ENCODE measurements at places on chromosomes 3 and 15.

DNA sequence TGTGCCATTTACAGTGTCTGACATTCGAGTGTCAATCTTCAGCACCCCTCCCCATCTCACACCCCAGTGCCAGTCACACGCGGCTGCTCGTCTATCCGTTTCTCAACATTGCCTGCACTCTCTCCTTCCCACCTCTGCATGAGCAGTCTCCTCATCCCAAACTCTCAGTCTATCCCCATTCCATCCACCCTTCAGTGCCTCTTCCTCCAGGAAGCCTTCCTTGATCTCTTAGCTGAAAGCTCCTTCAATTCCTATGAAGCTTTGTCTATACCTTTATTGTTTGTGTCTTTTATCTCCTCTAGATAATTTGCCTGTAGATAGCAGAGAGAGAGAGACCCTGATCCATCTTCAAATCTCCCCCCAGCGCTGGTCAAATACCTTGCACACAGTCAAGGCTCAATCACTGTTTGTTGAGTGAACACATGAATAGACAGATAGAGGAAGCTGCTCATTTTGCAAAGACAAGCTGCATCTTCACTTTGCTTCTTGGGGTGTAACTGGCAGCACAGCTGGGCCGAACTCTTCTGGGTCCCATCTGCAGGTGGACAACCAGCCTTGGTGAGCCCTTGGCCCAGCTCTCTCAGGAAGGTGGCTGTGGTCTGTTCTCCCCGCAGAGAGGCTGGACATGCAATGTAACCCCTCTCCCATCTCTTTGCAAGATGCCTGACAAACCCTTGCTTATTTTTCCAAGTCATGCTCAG lies 52.8 kb downstream of the ITGA11 start:
- DNase-seq, result no peak

- no peak for DNase-seq
Observed at GRCh38 chr3:94256888-94257813, 194.3 kb downstream of the NSUN3 start.

- no peak for DNase-seq
Observed at GRCh38 chr15:91942720-91943394, 89.3 kb downstream of the SLCO3A1 start.

DNA sequence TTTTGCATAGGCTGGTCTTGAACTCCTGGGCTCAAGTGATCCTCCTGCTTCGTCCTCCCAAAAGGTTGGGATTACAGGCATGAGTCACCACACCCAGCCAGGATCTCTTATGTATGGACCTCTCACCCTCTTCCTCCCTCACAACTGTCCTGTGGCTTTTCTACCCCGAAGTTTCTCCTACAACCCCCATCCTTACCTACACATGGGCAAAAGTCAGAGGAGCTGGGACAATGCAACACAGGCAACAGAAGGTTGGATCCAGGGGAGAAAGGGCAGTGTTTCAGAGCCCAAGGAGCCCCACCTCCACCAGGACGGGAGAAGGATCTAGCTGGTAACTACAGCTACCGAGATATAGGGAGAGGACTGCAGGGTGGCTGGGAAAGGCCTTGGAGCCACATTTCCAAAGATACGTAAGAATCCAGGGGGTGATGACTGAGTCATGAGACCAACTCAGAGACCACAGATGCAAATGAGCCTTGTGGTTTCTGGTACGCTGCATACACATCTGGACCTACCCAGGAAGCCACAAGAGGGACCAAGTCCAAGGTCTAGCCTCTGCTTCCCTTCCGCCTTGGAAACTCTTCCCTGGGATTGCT lies 13.6 kb downstream of the IGDCC4 start:
- DNase-seq, result no peak

- DNase-seq, result no peak
Observed at GRCh38 chr3:4852780-4853748, 126.2 kb upstream of the BHLHE40 start.

GRCh38 chr3:94887065-94887464 lies 824.2 kb downstream of the NSUN3 start:
- no peak for DNase-seq

- no peak for DNase-seq
Observed at GRCh38 chr3:39779511-39780230, 29.7 kb upstream of the MYRIP start.

DNA sequence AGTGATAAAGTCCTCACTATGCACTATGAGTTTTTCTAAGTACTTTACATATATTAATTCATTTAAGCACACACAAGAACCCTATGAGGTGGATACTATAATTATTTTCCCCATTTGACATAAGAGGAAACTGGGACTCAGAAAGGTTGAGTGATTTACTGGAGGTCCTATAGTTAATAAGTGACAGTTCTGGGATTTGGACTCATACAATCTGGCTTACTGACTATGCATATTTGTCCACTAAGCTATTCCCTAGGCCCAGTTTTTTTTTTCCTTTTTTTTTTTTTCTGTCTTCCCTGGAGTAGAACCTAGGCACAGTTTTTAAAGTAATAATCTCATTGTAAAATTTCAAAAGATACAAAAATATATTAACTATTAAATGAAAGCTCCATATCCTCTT lies 6.3 kb upstream of the RTP2 start:
- DNase-seq, result no peak

DNA sequence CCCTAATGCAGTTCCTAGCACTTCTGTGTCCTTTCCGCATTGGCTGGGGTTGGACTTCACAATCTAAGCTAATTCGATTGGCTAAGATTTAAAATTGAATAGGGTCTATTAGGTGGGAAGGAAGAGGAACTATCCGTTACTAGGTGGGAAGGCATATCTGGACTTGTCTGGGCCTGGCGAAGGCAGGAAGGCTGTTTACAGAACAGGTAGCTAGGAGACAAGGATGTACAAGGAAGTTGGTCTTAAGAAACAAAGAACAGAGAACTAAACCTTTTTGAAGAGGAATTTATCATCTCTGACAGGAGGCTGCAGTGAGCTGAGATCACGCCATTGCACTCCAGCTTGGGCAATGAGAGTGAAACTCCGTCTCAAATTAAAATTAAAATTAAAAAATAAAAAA lies 17.3 kb upstream of the ATG7 start:
- no peak for DNase-seq

DNA sequence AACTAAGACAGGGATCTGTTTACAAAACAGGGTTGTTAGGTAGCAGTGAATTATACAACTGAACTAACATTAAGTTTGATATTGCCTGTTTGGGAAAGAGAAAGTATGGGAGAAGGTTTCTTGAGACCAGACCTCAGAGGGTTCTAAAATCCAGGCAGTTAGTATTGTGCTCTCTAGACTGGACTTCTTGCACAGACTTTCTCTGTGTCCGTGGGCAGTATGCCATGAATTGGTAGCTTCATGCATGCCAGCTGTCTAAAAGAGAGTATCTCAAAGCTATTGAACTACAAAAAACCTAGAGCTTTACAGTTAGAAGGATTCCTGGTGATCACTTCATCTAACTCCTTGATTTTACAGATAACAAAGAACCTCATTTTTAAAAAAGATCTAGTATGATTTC lies 12.5 kb downstream of the SAMD7 start:
- DNase-seq, result no peak

DNA sequence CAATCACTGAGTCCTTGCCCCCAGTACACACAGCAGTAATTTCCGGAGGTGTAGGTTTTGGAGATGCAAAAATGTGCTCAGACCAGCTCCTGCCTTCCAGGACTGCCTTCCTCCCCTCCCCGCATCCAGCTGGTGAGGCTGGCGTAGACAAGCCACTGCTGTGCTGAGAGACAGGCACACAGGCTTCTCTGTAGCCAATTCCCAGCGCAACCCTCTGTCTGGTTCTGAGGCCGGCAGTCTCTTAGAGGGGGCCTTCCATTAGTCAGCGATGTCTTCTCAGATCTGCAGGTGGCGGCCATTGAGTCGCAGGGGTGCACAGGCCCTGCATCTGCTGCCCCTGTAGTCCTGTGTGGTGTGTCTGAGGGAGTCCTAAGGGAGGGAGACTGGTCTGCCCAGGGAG lies 114.4 kb downstream of the DNAJB8 start:
- DNase-seq, result no peak

DNA sequence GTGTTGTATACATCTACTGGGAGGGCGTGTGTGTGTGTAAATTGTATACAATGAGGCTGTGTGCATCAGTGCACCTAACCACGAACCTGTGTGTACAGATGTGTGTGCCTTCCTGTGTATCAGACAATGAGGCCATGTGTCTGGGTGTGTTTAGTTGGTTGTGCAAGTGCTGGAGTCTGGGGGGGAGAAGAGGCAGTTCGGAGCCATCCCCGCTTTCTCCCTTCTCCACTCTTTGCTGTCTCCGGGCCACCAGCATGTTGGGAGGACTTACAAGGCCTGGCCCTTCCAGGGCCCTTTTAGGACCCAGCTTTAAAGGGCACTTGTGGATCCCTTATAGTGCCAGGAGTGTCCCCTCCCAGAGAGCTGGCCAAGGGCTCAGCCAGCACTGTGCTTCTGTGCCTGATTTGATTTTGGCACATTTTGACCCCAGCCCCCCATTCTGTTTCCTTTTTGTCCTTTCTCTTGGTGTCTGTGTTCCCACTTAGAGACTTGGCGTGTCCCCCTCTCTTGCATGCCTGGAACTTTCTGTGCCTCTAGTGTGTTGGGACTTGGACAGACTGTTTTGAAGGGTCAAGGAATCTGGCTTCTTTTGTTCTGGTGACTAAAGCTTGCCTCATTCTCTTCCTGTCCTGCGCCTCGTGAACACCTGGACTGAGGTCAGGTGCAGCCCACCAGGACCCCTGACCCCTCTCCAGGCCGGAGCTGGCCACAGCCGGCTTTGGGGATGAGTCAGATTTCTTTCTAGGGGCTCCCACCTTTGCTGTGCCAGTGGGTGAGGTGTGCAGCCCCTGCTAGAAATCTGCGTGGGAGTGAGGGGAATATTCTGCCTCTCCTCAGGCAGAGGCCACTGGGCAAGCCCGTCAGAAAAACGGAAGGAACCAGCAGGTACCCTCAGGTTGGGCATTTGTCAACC lies 1.5 kb downstream of the CTDSPL start:
- DNase-seq, result no peak

DNA sequence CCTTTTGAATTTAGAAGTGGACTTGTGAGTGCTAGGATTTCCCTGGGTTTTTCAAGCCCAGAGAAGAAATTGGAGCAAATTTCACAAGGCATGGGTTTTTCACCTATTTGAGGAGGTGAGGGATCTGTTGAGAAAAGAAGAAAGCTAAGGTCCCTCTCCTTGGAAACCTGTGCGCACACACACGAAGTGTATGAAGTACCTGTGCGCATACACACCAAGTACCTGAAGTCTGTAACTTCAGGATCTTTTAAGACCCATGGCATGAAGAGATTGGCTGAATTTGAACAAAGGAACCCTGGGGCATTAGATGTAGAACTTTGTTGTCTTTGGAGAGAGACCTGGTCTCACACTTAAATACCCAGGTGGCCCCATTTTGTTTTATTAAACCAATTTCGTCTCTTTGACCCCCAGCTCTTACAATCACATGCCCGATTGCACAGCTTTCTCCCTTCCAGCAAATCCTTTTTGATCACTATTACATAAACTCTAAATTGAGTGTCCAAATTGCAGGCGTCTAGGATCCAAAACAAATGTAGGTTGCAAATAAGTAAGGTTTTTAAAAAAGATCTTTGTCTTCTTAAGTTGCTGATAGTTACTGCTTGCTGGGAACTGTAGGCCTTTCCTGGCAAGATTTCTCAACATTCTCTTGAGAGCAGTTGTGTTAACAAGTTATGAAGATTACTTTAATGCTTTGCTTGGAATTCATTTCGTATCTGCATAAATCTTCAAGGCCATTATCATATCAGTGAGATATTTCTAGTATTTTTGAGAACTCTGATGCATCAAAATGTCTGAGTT lies 64.3 kb downstream of the CMTM8 start:
- no peak for DNase-seq

GRCh38 chr3:23809840-23810342 lies 4.1 kb downstream of the UBE2E1 start:
- DNase-seq, result no peak

- no peak for DNase-seq
Observed at GRCh38 chr3:27216955-27217552, 152.1 kb downstream of the NEK10 start.

DNA sequence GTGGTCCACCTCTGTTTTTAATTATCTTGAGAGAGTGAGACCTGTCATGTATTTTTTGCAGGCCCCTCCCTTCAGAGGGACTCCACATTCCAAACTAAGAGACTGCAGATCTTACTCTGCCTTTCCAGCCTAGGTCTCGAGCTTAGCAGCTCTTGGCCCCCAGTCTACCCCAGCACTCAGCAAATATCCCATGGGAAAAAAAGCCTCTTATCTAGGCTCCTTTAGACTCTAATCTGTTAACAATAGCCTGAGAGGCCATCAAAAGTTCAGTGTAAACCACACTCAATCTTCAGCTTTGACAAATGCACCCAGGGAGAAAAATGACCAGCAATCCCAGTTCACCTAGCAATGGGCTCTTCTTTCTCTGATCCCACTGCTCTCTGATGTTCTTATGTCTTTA lies 8.6 kb upstream of the BLM start:
- no peak for DNase-seq

DNA sequence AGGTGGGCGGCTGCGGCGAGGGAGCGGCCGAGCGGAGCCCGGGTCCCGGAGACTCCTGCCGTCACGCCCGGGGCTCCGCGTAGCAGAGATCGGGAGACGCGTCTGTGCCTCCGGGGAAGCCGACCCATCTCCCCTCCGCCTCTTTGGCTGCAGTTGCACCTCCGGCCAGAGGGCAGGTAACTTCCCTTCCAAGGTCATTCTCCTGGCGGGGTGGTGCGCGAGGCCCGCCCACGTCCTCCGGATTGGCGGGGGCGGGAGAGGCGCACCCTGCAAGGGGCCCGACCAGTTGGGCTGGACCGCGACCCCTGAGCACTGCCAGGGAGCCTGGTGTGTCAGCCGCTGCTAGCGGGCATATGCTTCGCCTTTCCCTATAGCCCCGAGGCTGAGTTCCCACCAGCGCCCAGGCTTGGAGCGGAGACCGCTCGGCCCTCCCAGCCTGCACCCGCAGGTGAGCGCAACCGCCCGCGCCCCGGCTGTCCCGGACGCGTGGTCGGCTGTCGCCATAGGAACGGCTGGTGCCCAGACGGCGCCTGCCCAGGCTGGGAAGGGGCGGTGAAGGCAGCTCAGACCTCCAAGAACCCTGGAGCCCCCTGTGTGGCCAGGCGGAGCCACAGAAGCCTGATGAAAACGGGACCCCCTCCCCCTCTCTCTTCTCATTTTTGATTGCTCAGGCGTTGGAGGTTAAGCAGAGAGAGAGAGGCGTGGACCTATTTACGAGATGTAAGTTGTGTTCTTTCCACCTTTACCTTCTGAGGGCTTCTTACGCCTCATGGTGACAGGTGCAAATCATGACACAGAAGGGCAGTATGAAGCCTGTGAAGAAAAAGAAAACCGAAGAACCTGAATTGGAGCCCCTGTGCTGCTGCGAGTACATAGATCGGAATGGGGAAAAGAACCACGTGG lies 453 bp downstream of the ZDHHC23 start:
- DNase-seq, result peak; percentile 15

- DNase-seq, result no peak
Observed at GRCh38 chr3:62539762-62540161, 166.4 kb upstream of the FEZF2 start.
